ENCODE measurements at places on chromosomes 16 and 17.

GRCh38 chr16:49483651-49484450, 110.2 kb downstream of the C16orf78 start:
- DNase-seq: no peak

- DNase-seq: no peak
Measured at GRCh38 chr17:2803386-2803785, 7.1 kb downstream of the RAP1GAP2 start.

GRCh38 chr17:45791041-45791582, 7.0 kb downstream of the CRHR1 start:
- DNase-seq: no peak

GRCh38 chr16:50224286-50224685, 42.1 kb upstream of the ADCY7 start:
- no peak for DNase-seq

DNA sequence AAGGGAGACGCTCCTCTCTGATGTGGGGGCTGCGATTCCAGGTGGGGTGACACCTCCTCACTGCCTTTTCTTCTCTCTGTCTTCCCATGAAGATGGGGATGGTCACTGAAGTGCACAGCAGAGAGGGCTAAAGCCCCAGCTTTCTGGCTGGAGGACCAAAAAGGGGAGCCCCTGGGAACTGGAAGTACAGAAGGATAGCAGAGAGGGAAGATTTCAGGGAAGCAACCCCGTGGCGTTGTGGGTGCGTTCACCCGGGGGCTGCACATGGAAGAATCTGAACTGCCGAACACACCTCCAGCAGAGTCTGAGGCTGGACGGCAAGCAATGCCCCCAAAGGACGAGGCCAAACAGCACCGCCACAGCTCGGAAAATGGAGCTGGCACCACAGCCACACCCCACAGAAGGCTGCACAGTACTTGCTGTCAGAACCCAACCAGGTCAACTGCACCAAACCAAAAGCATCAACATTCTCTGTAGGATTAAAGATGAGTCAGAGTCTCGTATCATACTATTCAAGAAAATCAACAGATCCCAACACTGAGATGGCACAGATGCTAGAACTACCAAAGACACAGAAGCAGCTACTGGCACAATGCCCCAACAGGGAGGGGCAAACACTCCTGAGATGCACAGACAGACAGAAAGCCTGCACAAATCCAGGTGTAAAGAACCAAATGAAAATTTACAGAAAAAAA, 49.9 kb downstream of the MAP1LC3B start:
- DNase-seq: no peak

- no peak for DNase-seq
Measured at GRCh38 chr16:83711069-83711468, 96.7 kb upstream of the HSBP1 start.

- no peak for DNase-seq
Measured at GRCh38 chr17:36185416-36185815, 9.0 kb upstream of the TBC1D3B start.

DNA sequence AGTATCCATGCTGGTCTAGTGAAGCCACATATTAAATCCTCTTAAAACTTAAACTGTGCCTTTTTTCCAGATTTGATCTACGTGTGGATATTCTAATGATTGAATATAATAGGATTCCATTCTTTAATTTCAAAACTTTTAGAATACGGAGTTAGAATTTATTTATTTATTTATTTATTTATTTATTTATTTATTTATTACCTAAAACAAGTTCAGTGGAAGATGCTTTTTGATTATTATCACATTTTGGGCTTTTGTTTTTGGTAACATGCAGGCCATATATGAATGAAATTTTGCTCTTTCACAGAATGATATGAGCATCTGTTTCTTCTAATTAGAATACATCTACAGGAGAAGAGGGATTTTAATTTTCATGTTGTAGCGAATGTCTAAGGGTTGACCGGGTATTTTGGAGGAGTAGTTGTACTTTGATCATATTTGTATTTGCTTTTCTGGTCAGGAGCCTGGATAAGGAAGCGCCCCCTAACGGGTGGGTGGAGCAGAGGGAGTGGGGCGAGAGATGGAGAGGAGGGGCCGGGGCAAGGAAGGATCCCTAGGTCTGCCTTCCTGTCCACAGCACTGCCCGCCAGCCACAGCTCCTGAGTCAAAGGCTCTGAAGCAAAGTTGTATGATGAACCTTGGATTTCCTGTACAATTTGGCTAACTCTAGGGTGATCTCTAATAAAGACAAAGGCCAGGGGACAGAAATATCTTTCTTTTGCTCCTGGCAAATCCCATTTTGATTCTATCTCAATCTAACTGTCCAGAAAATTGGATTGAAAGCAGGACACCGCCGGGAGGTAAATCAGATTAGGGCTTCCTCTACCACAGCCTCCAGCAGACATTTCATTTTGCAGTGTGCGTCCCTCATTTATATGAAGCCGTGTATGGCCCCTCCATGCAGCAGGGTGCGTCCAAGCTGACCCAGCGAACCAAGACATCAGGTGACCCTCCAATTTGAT, 149.1 kb downstream of the PRKCA start:
- DNase-seq: no peak

DNA sequence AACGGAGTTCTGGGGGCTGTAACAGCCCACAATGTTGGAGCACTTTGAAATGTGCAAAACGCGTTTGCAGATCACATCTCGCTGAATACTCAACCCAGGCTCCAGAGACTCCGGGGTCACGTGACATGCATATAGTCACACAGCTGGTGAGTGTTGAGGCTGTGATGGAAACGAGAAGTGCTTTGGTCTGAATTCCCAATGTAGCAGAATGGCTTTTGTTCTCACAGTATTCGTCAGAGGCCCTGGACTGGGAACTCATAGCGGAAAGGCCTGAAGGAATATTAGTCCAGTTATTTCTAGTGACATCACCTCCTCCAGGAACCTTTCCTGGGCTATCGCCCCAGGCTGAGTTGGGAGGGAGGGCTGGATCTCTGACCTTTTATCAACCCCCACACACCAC, 95.8 kb upstream of the CRHR1 start:
- DNase-seq: no peak

GRCh38 chr16:48004141-48004695, 151.6 kb downstream of the ABCC12 start:
- DNase-seq: no peak

- peak; percentile 13 for DNase-seq
Measured at GRCh38 chr17:52106638-52107261, 51.8 kb downstream of the CA10 start.

- peak; percentile 99 for DNase-seq
Measured at GRCh38 chr17:39200070-39200879, at the start of gene RPL19. TSS of gene RPL19 (plus strand) at chr17:39200283. CDS start at chr17:39200345, 62 bp downstream.

GRCh38 chr17:76208120-76208519, 32.2 kb downstream of the RNF157 start:
- no peak for DNase-seq

DNA sequence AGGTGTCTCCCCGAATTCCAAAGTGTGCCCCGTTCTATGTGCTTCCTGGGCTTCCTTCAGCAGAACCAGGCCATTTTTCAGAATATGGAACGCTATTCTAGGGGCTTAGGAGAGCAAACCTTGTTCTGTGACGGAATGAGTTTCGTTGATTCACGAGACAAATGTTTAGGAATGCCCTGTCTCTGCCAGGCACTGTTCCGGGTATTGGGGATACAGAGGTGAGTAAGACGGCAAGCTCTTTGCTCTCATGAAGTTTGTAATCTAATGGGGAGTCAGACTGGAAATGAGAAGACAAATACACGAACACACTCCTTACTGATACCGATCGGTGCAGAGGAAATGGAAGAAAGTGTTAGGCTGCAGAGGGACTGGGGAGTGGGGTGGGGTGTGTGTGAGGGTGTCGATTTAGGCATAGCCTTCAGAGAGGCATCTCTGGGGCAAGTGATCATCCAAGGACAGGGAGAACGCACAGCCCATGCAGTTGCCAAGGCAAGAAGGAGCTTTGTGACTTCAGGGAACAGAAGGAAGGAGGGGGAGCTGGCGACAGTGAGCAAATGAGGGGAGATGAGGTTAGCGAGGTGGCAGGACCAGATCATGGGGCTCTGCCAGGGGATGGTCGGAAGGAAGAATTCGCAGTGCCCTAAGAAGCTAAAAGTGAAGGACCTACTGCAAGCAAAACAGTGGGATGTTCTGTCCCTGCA, 189.6 kb downstream of the MSI2 start:
- no peak for DNase-seq

DNA sequence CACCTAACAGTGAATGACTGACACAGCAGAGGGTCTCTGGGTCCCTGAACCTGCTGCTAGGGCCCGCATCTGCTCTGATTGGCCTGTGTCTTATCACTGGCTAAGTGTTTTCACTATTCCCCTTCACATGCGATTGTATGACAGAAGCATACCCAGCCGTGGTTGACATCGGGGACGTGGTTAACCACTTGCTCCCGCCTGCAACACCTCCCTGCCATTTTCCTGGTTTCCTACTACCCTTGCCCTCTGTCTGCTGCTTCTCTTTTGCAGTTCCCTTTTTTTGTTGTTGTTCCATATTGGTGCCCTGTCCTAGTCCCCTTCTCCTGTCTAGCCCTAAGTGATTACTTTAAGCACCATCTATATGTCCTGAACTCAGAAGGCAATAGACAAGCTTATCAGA, 177.0 kb downstream of the RGS9 start:
- DNase-seq: no peak

DNA sequence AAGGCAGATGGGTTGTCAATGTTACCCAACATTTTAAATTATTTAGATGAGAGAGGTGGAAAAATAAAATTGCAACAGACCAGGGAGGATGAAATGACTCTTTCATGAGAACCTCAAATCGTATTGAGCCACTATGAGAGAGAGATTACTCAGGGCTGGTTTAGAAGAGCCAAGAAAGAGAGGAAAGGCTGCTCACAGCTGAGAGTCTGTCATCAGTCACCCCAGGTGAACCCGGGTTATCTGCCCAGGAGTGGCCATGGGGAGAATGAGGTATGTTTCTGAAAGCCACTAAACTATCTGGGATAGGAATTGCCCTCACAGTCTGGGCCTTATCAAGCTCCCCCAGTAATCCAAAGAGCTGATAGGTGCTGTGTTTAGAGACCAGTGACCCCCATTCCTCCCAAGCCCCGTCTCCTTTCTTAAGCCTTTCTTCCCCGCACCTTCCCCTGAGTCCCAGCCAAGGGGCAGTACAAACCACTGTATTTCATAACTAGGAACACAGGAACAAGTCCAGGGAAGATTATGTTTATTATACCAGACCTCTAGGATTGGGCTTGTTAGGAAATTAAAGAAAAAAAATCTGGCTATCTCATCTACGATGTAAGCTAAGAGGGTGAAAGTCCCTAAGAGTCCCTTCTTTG, 158.9 kb upstream of the NOL11 start:
- no peak for DNase-seq

GRCh38 chr17:50775926-50776325, 8.6 kb upstream of the ANKRD40CL start:
- DNase-seq: no peak

DNA sequence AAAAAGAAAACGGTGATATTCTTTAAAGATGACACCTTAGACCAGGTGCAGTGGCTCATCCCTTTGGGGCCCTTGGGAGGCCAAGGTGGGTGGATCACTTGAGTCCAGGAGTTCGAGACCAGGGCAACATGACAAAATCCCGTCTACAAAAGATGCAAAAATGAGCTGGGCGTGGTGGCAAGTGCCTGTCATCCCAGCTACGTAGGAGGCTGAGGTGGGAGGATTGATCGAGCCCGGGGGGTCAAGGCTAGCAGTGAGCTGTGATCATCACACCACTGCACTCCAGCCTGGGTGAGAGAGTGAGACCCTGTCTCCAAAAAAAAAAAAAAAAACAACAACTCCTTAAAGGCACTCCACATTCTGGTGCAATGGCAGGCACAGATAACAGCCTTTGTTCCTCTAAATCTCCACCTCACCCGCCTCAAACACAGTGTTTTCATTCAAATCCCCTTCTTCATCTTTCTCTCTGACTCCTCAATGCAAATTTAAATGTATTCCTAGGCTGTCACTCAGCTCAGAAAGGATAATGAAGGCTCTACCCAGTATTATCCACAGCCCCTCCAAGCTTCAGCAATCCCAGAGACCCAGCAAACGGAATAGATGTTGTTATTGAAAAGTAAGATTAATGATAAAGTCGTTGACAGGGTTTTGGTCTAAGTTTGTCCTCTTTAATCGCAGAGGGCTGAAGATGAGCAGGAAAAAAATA, 56.2 kb upstream of the CACNG5 start:
- no peak for DNase-seq

DNA sequence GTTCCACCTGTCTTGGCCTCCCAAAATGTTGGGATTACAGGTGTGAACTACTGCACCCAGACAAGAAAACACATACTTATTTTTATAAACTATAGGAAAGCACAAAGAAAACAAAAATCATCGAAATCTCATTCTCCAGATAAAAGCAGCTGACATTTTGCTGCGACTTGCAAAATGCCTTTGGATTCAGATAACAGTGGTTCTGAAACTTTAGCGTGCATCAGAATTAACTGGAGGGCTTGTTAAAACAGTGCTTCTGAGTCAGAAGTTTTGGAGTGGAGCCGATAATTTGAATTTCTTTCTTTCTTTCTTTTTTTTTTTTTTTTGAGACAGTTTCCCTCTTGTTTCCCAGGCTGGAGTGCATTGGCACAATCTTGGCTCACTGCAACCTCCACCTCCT, 17.7 kb upstream of the GJD3 start:
- DNase-seq: no peak

GRCh38 chr17:59254742-59255141, 34.4 kb downstream of the GDPD1 start:
- DNase-seq: no peak

Measured in hypothalamus (tissue), 51 donors.